ENCODE measurements at places on chromosomes 12 and 14.

DNA sequence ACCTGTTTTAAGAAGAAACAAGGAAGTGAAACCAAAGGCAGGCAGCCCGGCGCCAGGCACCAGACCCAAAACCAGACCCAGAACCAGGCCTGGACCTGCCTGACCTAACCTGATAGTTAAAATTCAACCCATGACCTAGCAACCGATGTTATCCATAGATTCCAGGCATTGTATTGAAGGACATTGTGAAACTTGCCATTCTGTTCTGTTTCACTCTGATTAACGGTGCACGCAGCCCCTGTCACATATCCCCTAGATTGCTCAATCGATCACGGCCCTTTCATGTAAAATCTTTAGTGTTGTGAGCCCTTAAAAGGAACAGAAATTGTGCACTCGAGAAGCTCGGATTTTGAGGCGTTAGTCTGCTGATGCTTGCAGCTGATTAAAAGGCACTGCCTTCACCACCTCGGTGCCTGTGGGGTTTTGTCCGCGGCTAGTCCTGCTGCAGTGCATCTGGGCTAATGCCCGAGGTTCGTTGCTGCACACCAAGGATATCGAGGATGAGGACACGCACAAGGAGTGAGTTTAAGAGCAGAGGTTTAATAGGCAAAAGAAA, 262.5 kb upstream of the TMEM132C start:
- no peak for DNase-seq

DNA sequence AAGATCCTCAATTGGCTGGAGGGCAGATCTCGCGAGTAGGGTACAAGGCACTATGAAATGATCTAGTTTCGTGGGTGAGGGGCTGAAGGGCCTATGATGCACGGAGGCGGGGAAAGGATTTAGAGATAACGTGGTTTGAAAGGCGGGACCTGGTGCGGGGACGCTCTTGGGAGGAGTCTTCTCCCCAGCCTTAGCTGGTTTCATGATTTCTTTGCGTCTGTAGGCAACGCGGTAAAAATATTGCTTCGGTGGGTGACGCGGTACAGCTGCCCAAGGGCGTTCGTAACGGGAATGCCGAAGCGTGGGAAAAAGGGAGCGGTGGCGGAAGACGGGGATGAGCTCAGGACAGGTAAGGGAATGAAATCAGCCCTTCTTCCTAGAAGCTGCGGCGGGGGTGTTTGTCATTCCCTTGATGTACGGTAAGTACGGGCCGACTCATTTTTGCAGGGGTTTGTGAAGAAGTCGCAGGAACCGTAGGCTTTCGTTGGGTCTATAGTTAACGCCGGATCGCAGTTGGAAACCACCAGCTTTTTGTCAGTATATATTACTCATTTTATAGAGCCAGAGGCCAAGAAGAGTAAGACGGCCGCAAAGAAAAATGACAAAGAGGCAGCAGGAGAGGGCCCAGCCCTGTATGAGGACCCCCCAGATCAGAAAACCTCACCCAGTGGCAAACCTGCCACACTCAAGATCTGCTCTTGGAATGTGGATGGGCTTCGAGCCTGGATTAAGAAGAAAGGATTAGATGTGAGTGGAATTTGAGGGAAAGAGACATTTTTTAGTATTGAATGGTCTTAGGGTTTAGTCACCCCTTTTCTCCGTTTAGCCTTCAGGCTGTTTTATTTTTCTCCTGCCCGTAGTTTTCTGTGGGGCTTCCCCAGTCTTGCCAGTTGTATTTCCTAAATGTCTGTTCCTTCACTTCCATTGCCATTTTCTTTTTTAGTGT, 602 bp downstream of the APEX1 start:
- DNase-seq = no peak

GRCh38 chr14:52315355-52315718, 1.2 kb downstream of the PTGER2 start:
- no peak for DNase-seq

DNA sequence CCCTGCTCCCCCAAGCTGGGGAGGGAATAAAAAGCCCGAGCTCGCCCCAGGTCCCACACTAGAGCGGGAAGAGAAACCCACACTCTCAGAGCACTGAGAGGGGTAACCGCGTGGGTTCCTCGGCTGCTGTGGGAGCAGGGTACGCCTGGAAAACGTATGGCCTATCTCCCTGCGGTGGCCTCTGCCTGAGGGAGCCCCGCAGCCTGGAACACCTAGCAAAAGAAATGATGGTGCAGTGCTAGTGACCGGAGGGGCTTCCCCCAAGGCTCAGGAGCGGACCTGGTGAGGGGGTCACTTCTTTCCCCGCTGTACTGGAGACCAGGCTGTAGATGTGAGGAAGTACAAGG, 2.5 kb upstream of the OR4N2 start:
- DNase-seq = no peak

DNA sequence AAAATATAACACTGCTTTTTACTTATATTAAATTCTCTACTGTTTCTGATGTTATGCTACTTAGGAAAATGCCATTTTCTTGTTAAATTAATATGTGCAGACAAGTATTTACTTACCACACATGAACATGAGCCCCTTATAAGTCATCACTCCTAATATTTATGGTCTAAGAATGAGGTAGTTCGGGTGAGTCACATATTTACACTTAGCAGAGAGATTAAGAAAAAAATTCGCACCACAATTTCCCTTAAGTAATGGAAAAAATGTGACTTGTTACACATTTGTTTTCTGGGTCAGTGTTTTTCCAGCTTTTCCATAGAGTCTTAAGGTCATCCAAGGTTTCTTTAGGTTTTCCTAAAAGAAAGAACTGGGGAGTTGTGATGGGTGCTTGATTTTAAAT, 68.3 kb downstream of the RERG start:
- DNase-seq = no peak

GRCh38 chr14:97061198-97061597, 264.0 kb downstream of the VRK1 start:
- DNase-seq = no peak

- no peak for DNase-seq
These were observed 173.1 kb downstream of the C12orf75 start for GRCh38 chr12:105503619-105504018.

DNA sequence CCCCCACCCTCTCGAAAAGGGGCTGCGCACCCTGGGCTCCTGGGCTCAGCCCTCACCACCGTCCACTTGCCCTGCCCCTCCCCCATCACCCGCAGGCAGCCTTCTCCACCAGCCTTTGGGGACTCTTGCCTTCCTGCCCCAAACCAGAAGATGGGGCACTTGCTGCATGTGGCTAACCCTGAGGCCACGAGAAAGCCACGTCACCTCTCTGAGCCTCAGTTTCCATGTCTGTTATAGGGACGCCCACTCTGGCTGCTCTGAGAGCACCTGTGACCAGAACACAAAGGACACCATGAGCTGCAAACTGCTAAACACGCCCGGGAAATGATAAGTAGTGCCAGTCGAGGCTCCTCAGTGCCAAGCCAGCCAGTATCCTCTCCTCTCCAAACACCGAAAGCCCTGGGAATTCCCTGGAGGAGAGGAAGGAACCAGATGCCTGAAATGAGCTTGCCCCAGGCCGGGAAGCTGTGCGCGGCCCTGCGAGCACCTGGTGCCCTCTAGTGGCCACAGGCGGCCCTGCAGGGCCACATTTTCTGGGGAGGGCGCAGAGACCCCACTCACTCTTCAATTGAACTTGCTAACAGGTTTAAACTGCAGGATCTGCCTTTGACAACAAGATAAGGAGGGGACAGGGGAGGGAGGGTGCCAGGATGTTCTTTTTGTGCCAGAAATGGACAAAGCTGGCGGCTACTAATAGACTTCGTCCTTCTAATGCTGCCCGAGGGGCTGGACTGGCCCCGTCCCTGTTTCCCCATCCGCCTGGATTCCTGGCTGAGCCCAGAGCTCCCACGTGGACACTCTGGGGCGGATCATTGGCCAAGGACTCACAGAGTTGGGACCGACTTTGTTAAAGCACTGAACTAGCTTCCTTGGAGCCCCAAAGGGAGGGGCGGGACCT, 10.2 kb upstream of the SERPINA9 start:
- no peak for DNase-seq

DNA sequence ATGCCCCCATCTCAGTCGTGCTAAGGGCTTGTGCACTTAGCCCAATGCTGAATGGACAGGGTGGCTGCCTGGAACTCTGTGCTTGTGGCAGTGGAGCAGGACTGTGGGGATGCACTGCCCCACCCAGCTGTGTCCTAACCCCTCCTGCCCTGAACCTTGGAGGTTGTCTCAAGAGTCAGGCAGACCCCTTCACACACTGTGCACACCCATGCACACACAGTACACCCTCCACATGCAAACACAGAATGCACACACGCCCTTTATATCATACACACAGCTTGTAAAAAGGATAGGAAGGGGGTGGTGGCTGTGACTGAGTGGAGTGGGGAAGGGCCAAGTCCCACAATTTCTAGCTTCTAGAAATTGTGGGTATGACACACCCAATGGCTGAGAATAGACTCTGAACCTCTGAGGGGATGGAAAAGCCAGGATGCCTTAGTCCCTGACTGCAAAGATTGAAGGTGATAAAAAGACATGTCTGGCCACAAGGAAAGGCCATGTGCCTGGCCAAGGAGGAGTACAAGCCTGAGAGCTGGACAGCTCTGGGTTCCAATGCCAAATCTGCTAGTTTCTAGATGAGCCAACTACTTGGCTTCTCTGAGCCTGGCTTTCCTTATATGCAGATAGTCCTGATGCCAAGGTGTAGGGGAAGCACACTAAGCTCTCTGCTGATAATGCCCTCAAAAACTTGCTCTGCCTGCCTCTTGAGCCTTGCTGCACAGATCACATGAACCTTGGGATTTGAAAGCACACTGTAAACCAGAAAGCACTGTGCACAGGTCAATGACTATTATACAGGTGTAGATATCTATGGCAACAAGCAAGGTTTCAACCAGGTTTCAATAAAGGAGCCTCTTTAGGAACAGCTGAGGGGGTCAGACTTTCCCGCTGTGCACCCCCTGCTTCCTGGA, 8.4 kb downstream of the KRT8 start:
- no peak for DNase-seq

DNA sequence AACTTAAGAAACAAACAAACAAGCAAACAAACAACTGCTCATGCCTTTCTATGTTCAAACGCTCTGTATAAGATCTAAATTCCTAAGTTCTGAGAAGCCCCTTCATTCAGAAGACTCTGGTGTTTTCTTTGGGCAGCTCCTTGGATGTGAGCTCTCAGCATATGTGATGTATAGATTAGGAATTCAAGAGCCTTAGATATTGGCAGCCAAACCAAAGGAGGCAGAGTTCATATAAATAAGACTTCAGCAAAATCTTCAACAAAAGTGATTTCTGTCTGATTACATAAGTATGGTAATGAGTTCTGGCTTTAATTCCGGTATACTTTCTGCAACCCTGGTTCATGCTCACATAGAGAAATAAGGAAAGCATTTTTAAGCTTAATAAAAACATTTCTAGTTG, 145.6 kb downstream of the DYRK2 start:
- DNase-seq = no peak

DNA sequence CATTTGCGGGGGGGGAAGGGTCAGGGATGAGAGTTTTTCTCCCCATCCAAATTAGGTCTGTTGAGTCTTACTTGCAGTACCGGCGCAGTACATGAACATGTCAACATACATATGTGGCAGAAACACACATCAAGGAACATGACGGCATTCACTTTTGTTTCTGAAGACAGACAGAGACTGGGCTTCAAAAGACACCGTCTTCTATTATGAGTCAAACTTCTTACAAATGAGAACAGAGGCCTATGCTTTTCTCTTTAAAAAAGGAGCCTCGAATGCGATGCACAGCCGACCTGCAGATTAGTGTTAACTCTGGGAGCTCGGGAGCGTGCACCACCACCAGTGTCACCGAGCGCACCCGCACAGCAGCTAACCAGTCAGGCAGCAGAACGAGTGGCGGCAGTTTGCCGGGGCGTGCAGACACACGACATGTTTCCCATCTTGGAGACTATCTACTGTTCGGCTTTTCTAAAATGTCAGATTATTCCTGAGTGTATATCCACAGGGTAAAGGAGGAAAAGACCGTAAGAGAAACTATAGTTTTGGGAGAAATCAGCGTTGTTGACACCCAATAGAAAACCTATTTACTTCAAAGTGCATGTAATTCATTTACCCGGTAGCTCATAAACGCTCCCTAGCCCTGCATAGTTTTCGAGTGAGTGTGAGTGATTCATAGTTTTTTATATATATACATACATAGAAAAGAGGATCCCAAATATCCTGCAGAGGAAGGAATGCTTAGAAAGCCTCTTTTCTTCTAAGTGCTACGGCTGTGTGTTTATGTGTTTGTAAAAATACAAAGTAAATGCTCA, 33.0 kb downstream of the UBR7 start:
- DNase-seq = no peak

DNA sequence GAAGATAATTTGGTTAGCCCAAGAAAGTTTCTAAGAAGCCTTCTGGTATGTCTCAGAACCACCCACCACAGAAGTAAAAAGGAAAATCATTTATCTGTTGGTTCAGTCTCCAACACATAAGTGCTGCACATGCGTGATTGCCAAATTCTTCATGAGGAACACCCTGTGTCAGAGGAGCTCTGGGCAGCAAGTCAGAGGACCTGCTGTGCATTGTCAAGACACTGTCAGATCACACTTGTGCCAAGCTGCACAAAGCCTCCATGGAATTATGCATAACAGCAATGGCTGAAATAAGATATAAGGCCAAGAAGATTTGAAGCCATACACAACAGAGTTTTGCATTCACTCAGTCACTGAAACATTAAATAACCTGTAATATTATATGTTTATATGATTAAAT, 1304.7 kb upstream of the FLRT2 start:
- no peak for DNase-seq
